ENCODE measurements at places on chromosomes 5 and 9.

- no peak for DNase-seq
Measured at GRCh38 chr5:68436686-68437520, 221.3 kb downstream of the PIK3R1 start.

DNA sequence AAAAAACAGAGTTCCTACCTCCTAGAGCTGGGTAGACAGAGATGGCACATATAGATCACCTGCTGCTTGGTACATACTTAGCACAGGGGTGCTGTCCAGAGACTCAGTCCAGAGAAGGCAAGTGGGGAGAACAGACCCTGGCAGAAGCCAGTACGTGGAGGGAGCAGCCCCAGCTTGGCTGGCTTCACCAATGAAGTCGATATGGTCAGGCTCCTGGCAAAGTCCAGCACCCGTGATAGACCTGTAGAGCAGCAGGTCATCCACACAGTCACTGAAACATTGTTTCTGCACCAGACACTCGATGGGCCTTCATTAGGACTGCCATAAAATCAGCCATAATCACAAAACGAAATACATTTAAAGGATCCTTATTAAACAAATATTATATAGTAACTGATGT lies 45.8 kb downstream of the WHRN start:
- DNase-seq: no peak

DNA sequence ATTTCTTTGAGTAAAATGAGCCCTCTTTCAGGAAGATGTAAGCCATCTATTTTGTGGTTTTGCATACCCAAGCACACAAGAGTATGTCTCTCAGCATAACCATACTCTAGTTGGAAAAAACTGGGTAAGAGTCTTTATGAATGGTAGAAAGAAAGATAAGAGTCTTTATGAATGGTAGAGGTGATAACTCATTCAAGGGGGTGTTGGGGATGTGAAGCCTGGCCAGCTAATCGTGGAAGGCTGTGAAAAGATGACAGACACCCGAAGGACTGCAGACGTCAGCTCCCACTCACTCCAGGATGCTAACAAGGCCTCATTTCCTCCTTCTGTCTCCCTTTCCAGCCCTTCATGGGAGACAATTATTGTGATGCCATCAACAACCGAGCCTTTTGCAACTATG lies 228.5 kb downstream of the PAPPA start:
- DNase-seq: no peak

DNA sequence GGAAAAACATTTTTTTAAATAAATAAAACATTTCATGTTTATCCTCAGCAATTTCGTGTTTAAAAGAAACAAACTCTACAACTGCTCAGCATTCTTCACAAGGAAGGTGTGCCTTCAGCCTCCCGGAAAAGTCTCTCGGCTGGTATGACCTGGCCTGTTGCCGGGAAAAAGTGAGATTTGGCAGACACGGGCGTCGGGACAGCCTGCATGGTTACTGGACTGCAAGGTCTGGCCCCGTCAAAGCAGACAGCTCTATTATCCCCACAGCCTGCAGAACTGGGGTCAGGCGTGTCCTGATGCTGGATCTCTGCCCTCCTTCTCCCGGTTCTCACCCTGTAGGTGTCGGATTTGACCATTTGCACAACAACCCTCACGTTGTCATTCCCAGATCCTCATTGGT lies 120.3 kb upstream of the SPATA31C2 start:
- no peak for DNase-seq

- DNase-seq: no peak
Measured at GRCh38 chr5:124783794-124784193, 37.4 kb upstream of the ZNF608 start.

DNA sequence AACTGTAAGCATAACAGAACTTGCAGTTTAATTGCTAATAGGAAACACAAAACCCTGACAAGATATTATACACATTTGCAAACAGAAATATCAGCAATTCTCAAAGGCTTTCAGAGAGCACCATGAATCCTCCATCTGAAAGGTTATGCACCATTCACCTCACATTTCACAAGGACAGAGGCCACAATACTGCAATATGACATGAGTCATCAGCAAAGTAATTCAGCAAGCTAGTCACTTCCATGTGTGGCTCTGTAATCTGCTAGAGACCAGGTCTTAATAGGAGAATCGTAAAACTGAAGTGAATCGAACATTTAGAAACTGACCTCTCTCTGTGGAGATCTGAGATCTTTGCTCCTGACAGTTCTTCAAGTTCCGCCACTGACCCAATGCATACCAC lies 28.3 kb downstream of the IARS1 start:
- DNase-seq: no peak

DNA sequence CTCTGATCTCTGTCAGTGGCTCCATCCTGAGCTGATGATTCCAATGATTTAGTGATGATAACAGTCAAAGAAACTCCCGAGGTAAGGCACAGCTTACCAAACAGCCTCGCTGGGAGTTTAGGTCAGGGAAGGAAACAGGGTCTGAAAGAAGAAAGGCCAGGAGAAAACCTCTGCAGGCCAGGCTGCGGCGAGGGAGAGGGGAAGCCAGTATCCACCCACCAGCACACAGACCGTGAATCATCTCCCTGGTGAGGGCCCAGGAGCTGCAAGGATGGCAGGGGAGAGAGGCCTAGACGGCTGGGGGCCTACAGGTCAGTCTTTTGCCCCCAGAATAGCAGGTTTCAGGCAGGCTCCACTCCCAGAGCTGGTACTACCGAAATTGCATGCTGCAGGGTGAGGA lies 590.5 kb downstream of the CCDC171 start:
- DNase-seq: no peak
